ENCODE measurements at places on chromosomes 7 and 10.

- DNase-seq: no peak
Observed at GRCh38 chr7:39624442-39624807, 1.1 kb downstream of the RALA start.

- no peak for DNase-seq
Observed at GRCh38 chr7:117683430-117684175, 189.6 kb downstream of the CTTNBP2 start.

GRCh38 chr7:131692131-131692960 lies 135.9 kb upstream of the PODXL start:
- DNase-seq: peak; percentile 84

GRCh38 chr10:34543716-34544115 lies 271.4 kb downstream of the PARD3 start:
- DNase-seq: no peak

DNA sequence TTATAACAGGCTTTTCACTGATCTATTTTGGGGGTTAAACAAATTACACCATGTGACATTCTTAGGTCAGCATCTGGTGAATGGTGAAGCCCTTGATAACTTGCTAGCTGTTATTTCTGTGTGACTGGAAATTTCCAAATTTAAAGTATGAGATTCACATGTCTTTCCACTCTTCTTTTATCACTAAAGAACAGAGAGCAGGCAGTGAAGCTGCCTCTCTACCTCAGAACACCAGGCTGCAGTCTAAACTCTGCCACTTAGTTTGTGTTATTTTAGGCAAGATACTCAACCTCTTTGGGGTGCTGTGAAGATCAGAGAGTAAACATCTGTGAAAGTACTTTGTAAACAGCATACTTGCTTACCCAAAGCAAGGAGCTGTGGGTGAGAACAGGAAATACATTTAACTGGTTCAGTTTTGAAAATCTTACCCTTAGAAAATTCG lies 15.5 kb upstream of the SP4 start:
- no peak for DNase-seq

- no peak for DNase-seq
Observed at GRCh38 chr10:27534161-27534700, 30.1 kb downstream of the RAB18 start.

GRCh38 chr10:106267591-106267990 lies 896.9 kb downstream of the SORCS1 start:
- DNase-seq: no peak

GRCh38 chr10:3911713-3912442 lies 126.9 kb upstream of the KLF6 start:
- no peak for DNase-seq

- no peak for DNase-seq
Observed at GRCh38 chr10:88889559-88890337, 9.7 kb downstream of the STAMBPL1 start.

- no peak for DNase-seq
Observed at GRCh38 chr7:96354881-96355280, 33.0 kb upstream of the SLC25A13 start.

DNA sequence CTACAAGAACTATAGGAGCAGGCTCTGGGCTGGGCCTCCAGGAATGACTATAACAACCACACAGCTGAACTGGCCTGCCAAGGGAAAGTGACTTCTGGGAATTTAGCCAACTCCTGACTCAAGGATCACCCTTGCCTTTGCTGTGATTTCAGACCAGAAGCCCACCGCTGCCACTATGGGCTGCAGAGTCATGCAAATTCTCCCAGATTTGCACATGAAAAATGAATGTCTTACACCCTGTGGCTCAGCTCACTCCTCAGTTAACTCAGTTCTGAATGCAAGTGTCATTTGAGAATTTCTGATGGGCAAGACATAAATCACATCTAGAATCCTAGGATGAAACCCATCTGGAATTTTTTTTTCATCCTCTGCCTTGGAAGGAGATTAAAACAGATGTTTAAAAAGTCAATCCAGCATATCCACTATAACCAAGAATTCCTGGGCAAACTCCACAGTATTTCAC lies 186.5 kb upstream of the BET1 start:
- no peak for DNase-seq

GRCh38 chr10:104013489-104013888 lies 46.5 kb downstream of the SLK start:
- DNase-seq: no peak

DNA sequence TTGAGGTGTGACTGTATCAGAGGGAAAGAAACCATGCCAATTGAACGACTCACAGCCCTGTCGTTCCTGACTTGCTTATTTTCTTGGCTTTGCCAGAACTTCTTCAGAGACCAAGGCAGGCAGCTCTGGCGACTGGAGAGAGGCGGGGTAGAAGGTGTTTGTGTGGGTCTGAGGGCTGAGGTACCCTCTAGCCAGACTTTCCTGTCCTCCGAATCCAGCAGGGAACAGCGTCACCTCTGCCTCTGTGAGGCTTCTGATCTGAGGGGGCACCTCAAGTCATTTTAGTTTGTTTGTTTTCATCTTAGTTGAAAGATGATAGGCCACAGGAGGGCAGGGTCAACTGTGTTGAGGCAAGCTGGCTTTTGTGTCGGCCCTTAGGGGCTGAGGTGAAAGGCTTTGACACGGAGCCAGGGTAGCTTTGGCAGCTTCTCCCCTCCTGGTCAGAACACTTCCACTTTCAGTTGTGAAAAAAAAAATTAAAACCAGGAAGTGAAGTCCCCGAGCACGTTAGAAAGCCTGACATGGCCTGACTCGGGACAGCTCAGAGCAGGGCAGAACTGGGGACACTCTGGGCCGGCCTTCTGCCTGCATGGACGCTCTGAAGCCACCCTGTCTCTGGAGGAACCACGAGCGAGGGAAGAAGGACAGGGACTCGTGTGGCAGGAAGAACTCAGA lies 1.9 kb downstream of the ACSL5 start:
- DNase-seq: no peak

GRCh38 chr7:105853931-105854419 lies 22.4 kb downstream of the ATXN7L1 start:
- DNase-seq: no peak

- DNase-seq: no peak
Observed at GRCh38 chr7:38185395-38186307, 7.6 kb downstream of the STARD3NL start.

GRCh38 chr7:79610313-79610712 lies 156.8 kb upstream of the MAGI2 start:
- DNase-seq: no peak

DNA sequence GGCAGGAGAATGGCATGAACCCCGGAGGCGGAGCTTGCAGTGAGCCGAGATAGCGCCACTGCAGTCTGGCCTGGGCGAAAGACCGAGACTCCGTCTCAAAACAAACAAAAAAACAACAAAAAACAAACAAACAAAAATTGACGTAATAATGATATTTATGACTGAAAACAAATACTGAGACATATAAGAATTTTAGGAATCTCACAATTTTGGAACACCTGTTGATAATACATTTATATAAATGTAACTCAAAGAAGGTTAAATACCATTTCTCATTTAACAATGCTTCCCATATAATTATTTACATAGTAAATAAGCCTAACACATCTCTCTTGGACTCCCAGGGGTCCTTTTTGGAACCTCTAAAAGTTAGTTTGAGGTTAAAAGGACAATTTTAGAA lies 102.2 kb upstream of the CCNY start:
- DNase-seq: no peak
